ENCODE measurements at places on chromosomes 5 and 9.

- DNase-seq: no peak
Measured at GRCh38 chr5:109558952-109559351, 130.8 kb upstream of the MAN2A1 start.

GRCh38 chr9:12879961-12880360 is 105.1 kb downstream of the LURAP1L start:
- DNase-seq: no peak

GRCh38 chr9:19032406-19032805 is 603 bp downstream of the SAXO1 start:
- no peak for DNase-seq

DNA sequence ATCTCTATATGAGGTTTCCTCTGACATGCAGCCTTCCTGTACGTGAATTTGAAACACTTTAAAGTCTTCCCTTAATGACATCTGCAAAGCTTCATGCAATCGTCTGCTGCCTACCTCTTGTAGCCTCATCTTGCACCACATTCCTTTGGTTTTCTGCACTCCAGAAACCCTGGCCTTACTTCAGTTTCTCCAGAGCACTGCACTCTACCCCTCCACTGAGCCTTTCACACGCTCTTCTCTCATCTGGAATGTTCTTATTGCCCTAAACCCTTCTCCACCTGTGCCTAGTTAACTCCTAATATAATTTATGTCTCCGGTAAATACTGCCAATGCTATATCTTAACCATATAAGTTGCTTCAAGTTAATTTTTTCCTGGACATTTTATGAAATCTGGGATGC is 168.8 kb upstream of the SLC27A6 start:
- no peak for DNase-seq

- no peak for DNase-seq
Measured at GRCh38 chr9:700365-701282, 140.9 kb upstream of the DMRT1 start.

GRCh38 chr9:125626187-125626586 is 80.8 kb downstream of the MAPKAP1 start:
- DNase-seq: no peak

DNA sequence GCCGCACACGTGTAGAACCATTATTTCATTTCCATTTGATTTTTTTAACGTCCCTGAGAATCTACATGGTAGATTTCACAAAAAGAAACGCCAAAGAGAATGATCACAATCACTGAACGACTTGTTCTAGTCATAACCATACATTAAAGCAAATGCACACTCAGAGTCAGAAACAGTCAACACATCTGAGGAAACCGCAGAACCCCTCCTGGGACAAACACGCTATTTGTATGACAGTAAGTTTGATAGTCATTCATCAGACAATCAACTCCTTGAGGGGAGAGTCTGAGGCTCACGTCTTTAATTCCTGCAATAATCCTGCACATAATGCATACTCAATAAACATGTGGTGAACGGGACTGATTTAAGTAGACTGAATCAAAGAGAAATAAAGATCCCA is 129.2 kb downstream of the MED27 start:
- DNase-seq: no peak

DNA sequence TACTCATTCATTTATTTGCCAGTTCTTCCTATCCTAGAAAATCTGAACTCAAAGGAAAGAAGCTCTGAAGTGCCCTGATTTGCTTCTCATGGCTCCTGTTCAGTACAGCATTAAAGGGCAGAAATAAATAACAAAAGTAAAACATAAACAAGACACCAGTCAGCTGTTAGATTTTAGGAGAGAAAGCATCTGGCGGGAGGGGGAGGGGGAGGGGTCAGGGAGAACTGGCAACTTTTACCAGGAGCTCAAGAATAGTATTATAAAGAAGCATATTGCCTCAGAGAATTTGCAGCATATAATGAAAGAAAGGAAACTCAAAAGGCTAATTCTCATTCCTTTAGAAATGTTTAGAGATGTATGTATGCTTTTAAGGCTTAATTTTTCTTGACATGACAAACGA is 68.1 kb downstream of the SEMA6A start:
- DNase-seq: no peak

DNA sequence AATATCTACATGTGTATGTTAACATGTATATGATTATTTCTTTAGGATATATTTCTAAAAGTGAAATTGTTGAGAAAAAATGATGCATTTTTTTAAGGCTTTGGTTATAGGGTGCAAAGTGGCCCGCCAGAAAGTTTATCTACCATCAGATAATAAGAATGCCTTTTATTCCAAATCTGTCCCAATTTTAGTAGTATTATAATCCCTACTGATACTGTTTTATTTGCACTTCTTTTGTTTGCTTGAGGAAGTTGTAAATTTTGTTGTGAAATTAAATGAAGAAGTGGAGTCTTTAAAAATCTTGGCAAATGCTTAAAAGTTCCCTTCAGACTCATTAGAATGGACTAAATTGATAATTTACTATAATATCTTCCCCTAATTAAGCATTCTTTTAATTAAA is 73.0 kb downstream of the NIPBL start:
- no peak for DNase-seq

DNA sequence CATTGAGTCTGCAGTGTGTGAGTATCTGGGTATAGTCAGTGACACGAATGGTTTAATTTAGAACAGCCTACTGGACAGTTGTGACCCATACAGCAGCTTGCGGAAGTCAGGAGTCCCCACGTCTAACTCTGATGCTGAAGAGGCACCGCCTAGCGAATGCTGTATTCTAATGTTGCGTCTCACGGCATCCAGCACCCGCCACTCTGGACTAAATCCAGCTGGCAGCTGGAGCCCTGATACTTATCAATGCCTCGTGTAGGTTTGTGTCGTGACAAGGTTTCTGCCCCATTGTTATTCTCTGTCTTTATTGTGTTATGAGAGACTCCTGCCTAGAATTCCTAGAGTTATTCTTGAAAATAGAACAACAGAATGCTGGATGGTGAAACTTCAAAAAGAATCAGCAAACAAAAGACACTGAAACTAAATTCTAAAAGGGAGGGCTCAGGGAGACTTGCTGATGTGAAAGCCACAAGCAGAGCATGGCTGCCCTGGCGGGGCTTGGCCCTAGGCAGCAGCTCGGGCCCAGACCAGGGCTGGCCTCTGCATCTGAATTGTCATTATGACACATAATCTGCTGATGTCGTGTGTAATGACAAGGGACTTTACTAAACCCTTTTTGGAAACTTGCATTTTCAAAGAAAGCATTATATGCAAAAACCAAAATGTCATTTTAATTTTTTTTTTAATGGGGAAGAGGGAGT is 123.5 kb upstream of the ICE1 start:
- no peak for DNase-seq

- DNase-seq: no peak
Measured at GRCh38 chr9:94974154-94974879, 247.8 kb downstream of the AOPEP start.

GRCh38 chr5:180636016-180636402 is 13.4 kb downstream of the FLT4 start:
- no peak for DNase-seq

- no peak for DNase-seq
Measured at GRCh38 chr5:78328585-78329173, 31.7 kb upstream of the SCAMP1 start.

DNA sequence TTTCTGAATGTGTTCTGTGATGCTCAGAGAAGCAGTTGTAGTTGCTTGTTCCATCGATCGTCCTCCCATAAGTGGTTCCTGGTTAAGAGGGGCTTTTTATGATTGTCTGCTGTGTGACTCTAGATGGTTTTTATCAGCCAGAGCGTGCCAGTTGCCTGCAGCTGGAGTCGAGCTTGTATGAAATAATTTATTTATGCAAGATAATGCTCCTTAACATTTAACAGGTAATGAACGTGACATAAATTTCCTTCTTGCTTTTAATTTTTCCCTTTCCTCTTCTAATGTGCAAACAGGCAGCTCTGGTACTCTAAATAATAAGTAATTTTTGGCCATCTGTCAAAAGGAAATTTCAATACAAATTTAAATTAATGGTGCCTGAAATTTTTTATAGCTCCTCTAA is 84.4 kb downstream of the TLE4 start:
- no peak for DNase-seq

DNA sequence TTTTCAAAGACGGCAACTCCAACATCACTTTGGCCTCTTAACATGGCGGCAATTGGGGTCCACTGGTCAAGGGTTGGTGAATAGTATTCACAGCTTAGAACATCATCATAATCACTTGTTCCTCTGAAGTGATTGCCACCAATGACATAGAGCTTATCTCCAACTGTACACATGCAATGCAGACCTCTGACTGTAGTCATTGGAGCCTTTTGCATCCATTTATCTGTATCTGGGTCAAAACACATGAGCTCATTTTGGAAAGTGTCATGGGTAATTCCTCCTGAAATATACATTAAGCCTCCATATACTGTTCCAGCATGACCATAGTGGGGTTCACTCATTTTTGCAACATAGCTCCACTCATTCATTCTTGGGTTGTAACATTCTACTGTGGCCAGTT is 2.0 kb downstream of the KLHL9 start:
- no peak for DNase-seq

DNA sequence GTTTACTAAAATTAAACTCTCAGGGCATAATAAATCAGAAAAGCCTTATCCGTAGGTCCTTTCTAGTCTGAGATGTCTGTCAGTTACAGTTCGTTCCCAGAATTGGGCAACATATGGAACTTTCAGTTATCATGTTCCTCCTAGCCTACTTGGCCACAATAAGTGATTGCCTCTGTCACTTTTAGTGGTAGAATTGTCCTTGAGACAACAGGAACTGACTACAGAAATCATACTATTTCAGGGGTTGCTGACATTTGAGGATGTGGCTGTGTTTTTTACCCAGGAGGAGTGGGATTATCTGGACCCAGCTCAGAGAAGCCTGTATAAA is 956 bp downstream of the ZNF189 start:
- DNase-seq: no peak

DNA sequence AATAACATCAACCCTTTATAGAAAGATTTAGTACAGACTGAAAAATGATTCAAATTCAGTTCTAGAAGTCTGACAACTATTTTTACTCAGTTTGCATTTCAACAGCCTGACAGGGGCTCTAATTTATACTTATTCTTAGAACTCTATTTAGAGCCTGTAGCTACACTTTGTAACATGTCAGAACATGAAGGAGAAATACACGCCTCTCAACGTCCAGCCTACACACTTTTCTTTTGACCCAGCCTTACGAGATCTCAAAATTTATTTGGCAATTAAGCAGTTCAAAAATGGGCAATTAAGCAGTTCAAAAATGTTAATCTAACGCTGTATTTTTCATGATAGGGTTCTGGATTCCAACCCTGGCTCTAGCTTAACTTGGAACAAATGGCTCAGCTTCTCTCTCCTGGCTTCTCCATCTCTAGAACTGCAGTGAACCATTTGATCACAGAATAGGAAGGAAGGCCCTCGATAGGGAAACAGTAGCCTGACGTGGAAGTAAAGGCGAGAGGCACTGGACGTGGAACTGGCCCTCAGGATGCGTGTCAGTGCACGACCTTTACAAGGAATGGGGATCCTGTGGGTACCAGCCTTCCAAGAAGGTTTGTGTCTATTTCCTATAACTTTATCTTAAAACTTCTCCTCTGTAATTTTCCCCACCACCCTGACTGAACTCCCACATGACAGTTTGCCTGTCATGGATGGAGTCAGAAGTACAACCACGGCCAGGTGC is 66.4 kb downstream of the PRRT1B start:
- no peak for DNase-seq

DNA sequence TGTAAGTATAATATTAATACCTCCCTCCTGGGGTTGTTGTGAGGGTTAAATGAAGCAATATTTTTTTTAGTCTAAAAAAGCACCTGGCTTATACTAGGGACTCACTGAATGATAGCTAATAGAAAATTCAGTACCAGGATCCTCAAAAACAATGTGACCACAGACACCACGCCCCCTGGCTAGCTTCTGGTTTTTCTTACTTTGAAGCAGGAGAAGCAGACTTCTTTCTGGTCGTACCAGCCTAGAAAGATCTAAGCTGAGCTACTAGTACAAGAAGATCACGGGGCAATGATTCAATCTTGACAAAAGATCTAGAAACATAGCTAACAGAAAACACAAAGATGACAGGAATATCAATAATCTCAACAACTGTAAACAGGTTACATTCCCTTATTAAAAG is 218.5 kb upstream of the SLC30A5 start:
- no peak for DNase-seq

GRCh38 chr9:129225815-129226214 is 47.8 kb upstream of the IER5L start:
- DNase-seq: no peak

DNA sequence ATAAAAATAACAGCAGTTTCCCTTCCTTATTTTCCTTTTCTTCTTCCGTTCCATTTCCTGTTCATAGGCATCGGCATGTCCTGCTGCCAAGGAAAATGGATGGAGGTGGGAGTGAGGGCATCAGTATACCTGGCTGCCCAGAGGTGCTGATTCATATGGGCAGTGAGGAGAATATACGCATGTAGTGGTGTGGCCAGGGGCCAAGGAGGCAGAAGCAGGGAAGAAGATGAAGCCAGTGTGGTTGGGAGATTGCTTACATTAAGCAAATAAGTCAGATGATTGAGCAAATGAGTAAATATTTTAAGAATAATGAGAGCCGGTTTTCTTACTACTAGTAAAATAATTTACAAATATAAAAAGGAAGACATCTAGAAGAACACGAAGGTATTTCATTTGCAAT is 344.9 kb upstream of the PAPPA start:
- peak; percentile 84 for DNase-seq

DNA sequence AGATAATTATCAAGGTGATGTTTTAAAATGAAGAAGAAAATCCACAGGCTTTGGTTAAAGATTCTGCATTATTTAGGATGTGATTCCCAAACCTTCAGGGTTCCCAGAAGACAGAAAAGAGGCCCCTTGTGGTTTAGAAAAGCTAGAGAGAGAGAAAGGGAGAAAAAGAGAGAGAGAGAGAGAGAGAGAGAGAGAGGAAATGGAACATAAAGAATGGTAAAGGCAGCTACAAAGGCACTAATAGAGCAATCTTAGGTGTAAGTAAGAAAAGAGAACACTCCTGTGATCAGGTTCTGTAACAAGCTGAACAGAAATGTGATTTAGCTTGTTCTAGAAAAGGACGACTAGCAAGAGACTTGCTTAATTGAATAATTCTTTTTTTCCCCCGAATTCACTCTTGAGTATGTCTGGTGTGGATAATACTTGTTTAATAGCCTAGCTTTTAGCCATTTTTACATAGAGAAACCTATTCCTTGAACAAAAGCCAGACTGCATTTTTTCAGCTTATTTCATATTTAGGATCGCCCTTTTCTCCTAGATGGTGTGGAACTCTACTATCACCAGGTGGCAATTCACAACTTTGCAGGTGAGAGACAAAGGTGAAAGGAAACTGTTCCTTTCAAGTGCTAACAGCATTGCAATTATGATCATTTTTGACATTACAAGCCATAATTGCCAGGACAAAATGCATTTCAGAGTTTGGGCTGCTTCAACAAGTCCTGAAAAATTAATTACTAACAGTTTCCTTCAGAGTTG is 57.6 kb upstream of the SH3GL2 start:
- DNase-seq: no peak

DNA sequence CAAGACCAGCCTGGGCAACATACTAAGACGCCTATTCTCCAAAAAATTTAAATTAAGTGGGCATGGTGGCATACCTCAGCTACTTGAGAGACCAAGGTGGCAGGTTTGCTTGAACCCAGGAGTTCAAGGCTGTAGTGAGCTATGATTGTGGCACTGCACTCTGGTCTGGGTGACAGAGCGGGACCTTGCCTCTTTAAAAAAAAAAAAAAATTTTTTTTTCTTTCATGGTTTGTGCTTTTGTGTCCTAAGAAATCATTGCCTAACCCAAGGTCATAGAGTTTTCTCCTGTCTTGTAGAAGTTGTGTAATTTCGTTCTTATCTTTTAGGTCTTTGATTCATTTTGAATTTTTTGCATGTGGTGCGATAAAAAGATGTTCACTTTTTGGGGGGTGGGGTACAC is 12.3 kb downstream of the GPBP1 start:
- DNase-seq: no peak

- no peak for DNase-seq
Measured at GRCh38 chr5:96091874-96092273, 130.2 kb upstream of the ELL2 start.

All from PC-3 (cell line).